Activated T-helper 1 cell treated with Interleukin-2 at 50 U/mL for 16 hours (primary cell): ENCODE measurements at places on chromosomes 4 and X.

DNA sequence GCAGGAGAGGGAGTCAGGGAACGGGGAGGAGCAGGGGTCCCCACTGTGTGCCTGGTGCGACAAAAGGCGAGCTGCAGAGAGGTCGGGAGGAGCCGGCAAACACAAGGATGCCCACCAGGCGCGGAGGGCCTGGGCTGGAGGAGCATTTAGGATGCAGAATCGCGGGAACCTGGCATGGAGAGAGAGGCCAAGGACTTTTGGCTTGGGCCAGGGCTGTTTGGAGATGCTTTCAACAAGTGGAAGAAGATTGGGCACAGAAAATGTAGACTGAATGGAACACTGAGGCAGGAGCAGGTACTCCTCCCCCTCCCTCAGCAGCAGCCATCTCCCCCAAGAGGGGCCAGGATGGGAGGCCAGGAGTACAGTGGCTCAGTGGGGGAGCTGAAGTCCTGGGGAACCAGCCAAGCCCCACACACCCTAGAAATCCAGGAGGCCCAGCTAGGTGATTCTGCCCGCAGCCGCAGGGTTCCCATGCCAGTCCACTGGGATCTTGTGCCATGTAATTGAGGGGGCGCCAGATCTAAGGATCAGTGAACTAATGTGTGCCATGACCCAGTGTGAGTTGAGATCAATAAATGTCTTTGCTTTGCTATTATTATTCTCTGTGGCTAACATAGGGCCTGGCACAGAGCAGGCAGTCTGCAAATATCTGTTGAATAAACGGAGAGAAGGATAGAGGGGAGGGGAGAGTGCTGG, 1.1 kb upstream of the ABLIM2 start:
- no peak for DNase-seq

DNA sequence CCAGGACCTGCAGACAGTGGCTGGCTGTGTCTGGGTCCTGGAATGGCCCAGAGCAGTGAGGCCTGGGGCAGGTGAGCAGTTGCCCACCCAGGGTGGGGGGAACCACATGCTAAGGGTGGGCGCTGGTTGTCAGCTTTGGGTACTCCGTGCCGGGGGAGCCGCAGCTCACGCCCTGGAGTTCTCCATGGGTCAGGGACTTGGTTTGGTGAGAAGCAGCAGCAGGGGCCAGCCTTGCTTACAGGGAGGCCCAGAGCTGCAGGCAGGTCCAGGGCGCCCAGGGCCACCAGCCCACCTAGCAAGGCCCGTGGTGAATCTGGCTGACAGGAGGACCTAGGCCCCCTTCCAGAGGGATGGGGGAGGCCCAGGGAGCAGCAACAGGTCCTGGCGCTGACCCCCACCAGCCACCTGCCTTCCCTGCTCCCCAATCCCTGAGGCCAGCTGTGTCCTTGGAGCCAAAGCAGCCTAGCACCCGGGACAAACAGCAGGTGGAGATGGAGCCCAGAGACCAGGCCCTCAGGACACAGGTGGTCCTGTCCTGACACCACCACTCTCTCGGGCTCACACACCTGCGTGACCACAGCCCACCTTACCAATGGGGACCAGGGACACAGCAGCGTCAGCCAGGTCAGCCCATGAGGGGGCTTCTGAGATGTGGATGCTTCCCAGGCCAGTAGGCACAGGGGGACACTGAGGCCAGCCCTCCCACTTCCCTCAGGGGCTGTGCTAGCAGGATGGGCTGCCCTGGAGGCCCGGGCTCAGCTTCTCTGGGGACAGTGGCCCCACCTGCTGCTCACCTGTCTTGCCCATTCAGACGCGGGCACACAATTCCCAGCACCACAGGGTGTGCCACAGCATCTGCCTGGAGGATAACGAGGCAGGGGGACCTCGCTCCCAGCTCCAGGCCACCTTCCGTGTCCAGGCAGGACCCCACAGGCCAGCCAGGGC, 3.5 kb downstream of the MXD4 start:
- DNase-seq: no peak

DNA sequence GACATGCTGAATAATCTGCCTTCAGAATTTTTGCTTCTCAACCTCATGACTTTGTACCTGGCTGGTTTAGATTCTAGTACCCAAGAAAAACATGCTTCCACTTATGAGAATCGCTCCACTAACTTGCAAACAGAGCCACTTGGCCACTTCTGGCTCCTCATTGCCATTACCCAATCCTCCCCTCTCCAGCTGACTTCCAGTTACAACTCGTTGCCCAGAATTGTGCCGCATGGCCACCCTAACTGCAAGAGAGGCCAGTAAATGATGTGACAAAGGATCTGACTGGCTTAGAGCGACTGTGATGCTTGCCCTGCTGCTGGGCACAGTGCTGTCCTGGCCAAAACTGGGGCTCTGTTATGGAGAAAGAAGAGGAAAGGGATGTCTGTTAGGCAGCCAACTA, 4.0 kb upstream of the DKC1 start:
- no peak for DNase-seq

- no peak for DNase-seq
These were observed 294.6 kb downstream of the ANK2 start for GRCh38 chr4:113344100-113344499.

- no peak for DNase-seq
These were observed 123.8 kb upstream of the CXCL13 start for GRCh38 chr4:77481856-77482255.

DNA sequence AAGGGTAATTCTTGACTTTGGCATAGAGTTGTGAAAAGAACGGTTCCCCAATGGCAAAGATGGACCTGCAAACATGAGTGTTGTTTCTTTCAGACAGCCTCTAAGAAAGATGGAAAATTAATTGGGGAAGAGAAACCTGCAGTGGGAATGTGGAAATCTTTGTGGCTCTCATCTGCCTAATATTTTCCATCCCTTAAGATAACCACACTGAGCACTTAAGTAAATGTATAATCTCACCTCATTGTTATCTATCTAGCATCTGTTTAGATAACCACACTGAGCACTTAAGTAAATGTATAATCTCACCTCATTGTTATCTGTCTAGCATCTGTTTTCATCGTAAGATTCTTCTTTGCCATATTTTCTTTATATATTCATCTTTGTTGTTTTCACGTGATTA, 149.3 kb downstream of the NWD2 start:
- no peak for DNase-seq

- no peak for DNase-seq
These were observed 48.4 kb downstream of the ARHGAP10 start for GRCh38 chr4:147780137-147780777.

GRCh38 chrX:133335027-133335426, 80.3 kb downstream of the GPC4 start:
- DNase-seq: no peak

DNA sequence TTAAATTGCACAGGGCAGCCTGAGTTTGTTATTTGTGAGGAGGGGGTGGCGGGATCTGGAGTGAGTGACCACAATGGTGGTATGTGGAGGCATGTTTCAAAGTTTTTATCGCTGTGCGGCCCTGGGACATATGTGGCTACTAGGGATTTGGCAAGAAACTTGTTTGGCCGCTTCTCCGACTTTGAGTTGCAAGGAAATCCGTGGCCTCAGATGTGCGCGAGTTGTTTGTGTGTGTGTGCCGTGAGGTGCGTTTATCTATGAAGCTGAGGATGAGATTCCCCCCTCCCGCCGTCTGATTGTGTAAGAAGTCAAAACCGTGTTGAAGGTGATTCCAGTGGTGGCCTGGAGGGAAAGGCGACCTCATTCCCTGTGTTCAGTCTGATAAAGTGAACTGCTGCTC, 1.4 kb downstream of the JADE3 start:
- no peak for DNase-seq

DNA sequence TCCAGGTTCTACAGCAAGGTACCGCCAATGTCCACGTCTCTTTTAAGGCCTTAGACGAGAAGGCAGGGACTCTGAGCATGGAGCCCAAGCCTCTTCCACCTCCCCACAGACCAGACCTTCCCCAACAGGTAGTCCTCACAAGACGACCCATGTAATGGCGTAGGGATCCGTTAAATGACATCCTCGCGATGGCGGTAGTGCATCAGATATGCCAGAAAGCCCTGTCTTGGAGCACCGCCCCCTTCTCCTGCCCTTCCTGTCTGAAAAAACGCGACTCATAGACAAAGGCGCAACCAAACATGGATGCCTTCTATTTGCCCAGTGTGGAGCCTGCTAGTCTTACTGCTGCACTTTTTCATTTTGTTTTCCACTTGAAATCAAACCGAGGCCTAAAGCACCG, 185.4 kb downstream of the OR13H1 start:
- DNase-seq: peak; percentile 73

- DNase-seq: no peak
These were observed 92.0 kb downstream of the FNIP2 start for GRCh38 chr4:158860856-158861255.

DNA sequence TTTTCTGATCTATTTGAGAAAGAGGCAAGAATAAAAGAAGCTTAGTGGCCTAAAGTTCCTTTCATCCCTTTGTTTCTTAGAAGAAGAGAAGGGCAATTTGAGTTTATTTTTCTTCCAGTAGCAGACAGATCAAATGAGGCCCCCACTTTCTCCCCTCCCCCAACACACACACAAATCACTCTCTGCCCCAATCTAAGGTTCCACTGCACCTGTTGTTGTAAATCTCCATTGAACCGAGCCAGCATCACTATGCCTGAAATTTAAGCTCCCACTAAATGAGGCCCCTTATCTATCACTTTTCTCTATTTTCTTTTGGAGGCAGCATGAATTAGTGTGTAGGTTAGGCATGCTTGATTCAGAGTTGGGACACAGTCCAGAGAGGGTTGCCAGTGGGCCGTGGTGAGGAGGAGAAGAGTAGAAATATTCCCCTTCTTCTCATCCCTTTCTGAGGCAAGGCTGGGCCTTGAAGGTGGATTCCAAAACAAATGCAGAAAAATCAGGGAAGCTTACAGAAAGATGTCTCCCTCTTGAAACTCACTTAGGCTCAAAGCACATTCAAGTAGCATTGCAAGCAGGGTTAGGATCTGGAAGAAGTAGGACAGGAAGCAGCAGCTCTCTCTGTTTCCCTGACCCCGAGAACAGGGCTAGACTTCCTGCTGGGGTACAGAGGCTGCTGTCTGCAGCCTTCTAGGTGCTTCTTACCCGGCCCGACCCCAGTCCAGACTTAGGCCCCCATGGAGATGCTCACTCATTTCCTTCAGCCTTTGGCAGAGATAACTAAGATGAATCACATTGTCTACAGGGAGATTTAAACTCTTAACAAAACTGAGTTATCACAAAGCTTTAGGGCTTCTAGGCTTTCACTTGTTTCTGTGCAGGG, 70.7 kb downstream of the RASL11B start:
- DNase-seq: no peak

DNA sequence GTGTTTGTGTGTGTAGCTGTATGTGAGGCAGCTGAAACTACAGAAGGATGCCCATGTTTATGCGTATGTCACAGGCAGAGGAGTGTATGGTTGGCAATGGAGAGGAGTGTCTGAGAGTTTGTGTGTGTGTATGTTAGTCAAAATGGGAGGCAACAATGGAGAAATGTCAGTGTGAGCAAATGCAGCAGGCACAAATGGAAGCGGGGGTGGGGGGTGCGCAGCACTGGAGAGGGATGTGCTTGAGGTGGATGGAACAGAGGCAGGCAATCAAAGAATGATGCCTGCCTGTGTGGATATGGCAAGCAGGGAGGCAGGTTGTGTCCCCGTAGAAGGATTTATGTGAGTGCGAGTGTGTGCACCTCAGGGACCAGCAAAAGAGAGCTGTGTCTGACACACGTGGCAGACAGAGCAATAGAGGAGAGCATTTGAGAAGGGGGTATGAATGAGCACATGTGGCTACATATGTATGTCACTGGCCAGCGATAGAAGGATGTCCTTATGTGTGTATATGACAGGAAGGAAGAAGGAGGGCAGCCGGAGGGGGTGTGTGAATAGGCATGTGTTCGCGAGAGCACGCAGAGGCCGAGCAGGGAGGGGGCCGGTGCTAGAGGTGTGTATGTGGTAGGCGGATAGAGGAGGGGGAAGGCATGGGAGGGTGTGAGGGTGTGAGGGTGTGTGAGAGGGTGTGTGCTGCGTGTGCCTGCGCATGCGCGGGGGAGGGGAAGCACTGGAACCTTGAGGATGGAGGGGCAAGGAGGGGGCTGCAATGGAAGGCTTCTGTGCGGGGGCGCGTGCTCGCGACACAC, 1.1 kb downstream of the PJA1 start:
- peak; percentile 32 for DNase-seq
